ENCODE measurements at places on chromosomes 5 and 9.

DNA sequence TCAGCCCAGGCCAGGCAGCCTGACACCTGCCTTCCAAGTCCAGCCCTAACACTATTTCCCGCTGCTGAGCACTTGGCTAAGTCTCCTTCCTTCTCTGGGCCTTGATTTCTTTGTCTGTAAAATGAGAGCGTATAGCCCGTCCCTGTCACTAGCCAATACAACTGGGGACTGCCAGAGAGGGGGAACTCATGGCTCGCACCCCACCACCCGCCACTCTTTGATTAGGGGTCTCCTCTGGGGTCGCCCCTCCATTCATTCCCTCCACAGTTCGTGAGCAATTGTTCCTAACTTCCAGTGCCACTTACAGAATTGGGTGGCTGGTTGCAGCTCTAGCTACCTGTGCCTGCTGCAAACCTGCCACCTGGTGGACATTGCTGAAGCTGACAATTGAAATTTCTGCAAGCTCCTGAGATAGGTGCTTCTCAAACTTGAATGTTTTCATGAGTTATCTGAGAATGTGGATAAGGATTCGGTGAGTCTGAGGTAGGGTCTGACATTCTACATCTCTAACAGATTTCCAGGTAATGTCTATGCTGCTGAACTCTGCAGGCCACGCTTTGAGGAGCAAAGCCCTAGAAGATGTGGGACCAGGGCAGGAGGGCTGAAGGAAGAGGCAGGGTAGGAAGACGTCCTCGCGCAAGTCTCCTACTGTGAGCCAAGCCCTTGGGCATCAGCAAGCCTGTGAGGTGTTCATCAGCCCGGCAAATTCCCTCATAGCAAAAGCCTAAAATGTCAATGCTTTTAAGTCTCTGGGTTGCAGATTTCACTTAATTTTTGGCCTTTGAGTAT lies 13.3 kb upstream of the RECK start:
- peak; percentile 65 for DNase-seq

DNA sequence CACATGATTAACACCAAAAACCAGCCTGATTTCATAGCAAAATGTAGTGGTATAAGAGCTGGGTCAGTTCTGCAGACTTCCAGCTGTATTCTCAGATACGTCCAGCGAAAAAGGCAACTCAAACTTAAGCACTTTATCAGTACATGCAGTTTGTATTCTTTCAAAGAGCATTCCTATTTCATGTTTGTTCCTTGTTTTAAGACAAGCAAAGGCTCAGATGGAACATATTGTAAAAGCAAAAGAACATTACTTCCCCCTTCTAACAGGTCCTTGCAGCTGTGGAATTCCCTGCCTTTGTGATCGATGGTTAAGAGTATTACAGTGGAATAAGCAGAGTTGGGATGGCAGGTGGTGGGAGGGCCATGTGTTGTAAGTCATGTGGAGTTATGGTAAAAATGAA lies 86.3 kb upstream of the GRHPR start:
- no peak for DNase-seq

DNA sequence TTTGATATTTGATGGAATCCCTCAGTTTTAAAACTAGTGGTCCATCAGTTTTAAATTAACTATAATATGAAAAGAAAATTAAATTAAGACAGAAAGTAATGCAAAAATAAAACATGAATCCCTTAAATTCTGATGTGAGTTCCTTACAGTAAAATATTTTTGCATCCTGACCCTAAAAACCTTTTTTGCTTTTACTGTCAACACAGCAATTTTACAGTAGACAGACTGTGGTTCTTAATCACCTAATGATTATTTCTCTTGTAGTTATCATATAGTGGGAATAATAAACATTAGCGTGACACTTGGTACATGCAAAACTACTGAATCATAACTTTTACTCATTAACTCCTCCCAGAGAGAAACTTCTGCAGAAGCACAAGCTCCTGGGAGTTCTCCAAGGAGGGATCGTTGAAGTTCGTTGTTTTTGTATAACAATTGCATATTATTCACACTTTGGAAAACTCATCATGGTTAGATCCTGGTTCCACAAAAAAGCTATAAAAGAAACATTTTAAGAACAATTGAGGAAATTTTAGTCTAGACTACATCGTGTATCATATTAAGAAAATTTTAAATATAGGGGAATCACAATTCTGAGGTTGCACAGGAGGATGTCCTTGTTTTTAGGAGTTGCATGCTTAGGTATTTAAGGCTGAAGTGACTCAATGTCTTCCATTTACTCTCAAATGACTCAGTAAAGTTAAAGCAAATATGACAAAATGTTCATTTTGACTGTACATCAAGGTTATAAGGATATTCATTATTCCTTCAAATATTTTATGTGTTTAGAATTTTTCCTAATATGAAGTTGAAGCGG lies 88.2 kb upstream of the NIPAL4 start:
- DNase-seq: no peak

- DNase-seq: no peak
Measured at GRCh38 chr5:135446615-135447014, 533 bp downstream of the DCANP1 start.

DNA sequence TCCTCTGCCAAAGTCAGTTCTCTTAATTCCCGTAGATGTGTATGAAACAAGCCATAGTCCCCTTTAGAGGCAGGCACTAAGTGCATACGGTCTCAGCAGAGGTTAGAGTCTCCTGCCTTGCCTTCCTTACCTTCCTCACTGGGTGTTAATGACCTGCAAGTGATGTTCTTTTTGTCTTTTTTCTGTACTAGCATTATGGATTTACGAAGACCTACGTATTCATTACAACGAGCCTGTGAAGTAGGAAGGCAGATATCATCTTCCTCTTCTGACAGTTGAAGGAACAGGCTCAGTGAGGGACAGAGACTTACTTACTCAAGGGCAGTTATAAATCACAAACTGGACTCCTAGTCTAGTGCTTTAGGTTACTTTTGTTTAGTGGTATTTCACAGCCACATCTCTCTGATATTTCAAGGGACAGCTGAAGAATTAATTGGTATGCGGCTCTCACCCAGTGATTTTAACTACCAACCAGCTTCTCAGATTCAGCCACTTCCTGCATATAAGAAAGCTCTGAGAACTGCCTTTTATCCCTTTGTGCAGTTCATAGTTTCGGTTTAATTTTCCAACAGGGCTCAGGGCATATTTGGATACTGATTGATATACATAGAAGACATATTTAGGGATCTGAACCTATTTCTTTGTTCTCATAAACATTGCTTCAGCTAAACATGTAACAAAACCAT lies 85.1 kb upstream of the CKMT2 start:
- no peak for DNase-seq

DNA sequence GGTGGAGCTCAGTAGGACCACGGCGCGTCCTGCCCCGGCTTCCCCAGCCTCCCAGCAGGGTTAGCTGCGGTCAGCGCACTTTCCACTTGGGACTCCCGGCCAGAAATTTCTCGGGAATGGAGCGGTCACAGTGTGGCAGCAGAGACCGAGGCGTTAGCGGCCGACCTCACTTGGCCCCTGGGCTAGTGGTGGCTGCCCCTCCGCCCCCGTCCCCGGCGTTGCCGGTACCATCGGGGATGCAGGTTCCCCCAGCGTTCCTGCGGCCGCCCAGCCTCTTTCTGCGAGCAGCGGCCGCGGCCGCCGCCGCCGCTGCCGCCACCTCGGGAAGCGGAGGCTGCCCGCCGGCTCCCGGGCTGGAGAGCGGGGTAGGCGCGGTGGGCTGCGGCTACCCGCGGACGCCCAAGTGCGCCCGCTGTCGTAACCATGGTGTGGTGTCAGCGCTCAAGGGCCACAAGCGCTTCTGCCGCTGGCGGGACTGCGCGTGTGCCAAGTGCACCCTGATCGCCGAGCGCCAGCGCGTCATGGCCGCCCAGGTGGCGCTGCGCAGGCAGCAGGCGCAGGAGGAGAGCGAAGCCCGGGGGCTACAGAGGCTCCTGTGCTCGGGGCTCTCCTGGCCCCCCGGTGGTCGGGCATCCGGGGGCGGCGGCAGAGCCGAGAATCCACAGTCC lies 460 bp downstream of the DMRTA1 start:
- DNase-seq: peak; percentile 69

GRCh38 chr9:126860757-126861466 lies 473 bp downstream of the ZBTB34 start:
- DNase-seq: peak; percentile 35

DNA sequence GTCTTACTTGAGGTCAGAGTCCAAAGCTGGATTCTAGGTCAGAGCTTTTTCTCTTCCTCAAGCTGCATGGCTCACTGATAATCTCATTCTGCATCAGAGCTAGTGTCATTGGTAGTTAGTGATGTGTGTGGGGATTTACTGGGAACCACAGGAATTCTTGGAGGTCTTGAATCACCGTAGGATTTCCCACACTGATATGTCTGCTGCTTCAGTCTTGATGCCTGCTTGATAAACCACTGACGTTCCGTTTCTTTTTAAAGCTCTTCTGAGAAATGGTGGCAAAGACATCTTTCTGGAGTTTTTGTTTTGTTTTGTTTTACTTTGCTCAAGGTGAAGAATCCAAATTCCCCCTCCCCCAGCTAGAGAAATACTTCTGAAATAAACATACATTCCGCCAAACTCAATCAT lies 1.2 kb upstream of the GARIN3 start:
- DNase-seq: no peak

DNA sequence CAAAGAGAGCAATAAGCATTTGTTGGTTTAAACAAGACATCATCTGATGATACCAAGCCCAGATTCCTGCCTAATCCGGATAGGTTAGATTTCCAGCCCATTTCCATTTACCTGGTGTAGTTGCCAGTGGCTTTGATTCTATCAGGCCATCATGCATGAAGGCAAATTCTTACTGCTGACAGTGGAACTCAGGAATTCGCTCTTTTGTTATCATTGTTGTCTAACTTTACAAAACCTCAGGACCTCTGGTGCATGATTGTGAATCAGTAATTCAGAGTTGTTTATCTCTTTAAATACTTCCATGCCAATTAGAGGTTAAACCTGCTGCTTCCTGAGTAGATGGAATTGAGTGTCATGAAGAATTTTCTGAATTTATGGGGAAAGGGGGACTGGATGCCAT lies 76.5 kb downstream of the C9orf152 start:
- DNase-seq: no peak

DNA sequence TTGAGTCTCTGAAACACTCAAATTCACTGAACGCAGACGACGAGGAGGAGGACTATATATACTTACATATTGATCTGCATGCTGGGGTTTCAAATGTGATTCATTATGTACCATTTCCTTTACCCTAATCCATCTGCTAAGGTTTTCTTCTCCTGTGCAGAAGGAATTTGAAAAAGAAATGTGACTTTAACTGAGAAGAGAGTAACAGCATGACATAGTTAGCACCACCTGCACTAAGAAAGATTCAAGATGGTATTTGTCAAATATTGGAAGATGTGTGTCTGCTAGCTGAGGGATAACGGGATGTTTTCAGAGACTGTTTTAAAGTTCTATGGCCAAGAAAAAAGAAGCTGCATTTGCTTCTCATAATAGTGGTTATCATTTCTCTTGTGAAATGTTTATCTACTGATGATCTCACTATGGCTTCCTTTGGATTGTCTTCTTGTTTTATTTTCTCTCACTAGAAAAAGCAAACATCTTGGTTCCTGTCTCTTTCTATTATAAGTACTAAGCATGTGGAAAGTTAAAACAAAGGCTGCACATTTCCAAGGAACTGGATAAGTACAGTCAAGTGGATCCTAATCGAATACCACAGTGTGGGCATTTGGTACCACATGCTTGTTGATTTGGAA lies 89.8 kb upstream of the TLE4 start:
- no peak for DNase-seq

GRCh38 chr5:128667152-128667551 lies 129.1 kb upstream of the FBN2 start:
- DNase-seq: no peak

GRCh38 chr5:173642895-173643481 lies 26.5 kb upstream of the BOD1 start:
- no peak for DNase-seq

GRCh38 chr9:136696502-136696901 lies 9.2 kb upstream of the AGPAT2 start:
- DNase-seq: no peak
